ENCODE measurements at places on chromosomes 7 and 10.

GRCh38 chr7:156752367-156753228 lies 112.0 kb downstream of the RNF32 start:
- peak; percentile 21 for DNase-seq

- no peak for DNase-seq
These were observed 4.5 kb downstream of the DEPP1 start for GRCh38 chr10:44974082-44974627.

DNA sequence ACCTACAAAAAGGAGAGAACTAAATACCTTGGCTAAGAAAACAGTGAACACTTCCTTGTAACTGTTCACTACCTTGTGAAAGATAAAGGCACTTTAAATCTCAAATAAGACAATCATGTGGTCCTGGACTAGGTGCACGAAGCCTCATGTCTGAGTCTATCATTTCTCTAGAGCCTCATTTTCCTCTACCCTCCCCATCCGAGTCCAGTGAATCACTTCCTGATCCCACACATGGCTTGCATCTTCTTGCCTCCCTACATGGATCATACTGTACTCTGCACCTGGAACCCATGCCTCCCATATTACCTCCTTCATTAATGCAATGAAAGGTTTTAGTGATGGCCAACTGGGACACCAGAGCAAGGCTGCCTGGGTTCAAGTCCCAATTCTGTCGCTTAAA lies 34.5 kb downstream of the SNX10 start:
- no peak for DNase-seq

DNA sequence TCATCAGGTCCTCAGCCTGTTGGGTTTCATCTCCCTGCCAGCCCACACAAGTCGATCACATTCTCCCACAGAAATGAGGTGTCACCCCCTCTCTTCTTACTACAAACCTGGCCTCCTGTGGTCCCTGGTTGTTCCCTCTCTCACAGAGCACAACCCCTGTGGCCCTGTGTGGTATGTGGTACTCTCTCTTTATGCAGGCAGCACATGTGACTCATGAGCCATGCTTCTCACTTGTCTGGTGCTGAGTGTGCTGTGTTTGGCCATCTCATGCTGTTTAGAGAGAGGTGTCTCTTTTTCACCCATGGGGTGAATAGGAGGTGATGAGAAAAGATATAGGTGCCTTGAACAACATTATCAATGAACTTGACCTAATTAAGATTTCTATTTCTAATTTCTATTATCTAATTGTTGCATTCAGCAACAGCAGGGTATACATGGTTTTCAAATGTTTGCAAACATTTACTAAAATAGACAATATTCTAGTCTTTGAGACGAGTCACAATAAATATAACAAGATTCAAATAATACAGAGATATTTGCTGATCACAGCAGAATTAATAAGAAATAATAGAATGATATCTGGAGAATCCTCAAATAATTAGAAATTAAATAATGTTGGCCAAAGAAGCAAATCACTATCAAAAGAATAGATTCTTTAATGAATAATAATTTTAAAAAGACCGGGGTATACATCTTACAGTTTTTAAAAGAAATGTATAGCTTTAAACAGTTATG lies 633.8 kb upstream of the IGFBP3 start:
- DNase-seq = no peak

GRCh38 chr7:14673202-14673601 lies 229.3 kb downstream of the DGKB start:
- DNase-seq = no peak

All from left lung (tissue), 14 donors.